ENCODE measurements at places on chromosomes 7 and 10. TPM values are rescaled to one million over a fixed set of nuclear protein-coding genes. Genes with fewer than 3 reads are reported as not detected.

Gene TUBB8
- 0.93 TPM for total RNA-seq

Gene METTL27
- 0.58 TPM for total RNA-seq

Gene TAS2R41
- total RNA-seq, result not detected

- ATAC-seq, result no peak
These were observed 34.0 kb downstream of the ADAP1 start for GRCh38 chr7:920351-921070.

DNA sequence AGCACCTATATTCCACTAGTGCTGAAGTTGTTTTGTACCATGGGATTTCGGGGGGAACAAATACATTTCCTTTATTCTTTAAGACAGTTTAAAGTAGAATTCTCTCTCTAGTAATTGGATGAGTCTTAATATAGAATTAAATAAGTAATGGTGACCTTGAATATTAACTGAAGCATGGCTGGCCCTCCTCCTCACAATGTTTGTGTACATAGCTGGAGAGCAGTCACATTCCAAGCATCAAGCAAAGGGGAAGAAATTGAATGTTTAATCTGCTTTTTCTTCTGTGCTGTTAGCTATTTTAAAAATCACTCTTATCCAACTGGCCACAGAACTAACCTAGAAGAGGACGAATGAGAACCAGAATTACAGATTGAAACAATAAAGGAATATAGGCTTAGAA is 906.9 kb downstream of the CCSER2 start:
- ATAC-seq, result no peak

DNA sequence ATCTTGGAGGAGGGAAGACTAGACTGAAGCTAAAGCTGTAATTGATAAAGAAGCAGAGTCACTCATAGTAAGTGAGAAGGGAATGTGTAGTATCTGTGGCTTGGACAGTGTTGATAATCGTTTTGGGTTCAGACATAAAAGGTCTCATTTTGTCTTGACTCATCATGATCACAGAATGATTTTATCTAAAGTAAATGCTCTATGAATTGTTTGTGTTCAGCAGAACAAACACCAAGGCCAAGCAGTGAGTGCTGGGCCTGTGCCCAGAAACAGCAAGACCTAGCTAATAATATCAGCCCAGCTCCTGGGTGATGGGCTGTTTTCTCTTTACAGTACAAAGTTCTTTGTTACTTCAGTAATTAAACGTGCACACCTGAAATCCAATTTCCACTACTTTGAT is 26.7 kb upstream of the CD36 start:
- no peak for ATAC-seq

GRCh38 chr7:133458688-133459087 is 205.8 kb downstream of the EXOC4 start:
- no peak for ATAC-seq

DNA sequence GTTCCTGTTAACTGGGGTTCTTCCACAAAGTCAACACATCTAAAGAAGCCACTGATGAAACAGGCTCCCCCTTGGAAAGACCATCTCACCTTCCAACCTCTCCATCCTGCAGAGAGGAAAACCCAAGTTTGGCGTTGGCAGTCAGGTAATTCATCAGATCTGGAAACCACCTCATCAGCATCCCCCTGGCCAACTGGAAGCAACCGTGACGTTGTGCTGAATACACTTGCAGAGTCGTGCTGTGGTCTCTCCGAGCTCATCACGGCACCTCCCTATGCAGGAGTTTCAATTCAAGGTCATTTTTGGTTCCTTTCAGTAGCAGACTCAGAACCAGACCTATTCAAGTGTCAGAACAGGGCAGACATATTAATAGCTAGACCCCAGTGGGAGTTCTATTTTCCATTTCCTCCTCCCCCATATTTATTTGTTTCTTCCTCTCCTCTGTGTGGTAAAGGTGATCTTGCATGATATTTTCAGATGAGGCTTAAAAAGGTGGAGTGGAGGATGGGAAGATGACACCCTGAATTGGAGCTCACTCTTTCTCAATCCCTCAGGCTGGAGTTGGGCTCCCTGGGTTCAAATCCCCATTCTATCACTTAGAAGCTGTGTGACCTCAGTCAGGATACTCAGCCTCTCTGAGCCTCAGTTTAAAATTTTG is 149.1 kb upstream of the ADO start:
- no peak for ATAC-seq
